ENCODE measurements at places on chromosomes 3 and 15.

- DNase-seq: no peak
Measured at GRCh38 chr3:190826018-190826417, 36.5 kb downstream of the GMNC start.

DNA sequence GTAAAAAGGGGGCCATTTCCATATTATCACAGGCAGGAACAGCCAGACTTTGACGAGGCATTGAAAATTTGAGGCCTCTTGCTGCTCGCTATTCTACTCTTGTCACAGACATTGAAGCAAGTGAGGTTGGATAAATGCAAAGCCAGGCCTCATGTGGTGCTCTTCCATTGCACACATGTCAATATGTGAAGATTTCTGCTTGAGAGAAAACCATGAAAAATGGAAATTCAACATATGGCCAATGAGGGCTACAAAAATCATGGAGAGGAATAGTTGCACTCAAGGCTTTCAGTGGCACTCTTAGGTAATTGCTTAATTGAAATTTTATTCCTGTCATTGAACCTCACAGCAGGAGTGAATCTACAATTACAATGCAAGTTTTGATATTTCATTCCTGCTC is 185.6 kb upstream of the MBNL1 start:
- no peak for DNase-seq

DNA sequence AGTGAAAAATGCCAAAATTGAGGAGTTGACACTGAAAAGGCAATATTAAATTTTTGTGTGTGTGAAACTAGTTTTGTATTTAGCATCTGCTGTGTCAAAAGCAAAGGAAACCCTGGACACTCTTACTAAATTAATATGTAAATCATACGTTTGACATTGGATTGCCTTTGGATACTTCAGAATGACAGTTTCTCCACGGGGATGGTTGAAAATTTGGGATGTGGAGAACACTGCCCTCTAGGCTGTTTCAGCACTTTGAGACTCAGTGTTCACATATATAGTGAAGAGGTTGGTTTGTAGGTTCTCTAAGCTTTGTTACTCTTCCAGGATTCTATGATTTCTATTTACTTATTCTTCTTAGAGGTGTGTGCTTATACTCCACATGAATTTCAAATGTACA is 3.0 kb downstream of the ROBO2 start:
- DNase-seq: no peak

- DNase-seq: no peak
Measured at GRCh38 chr15:52980446-52980845, 190.3 kb upstream of the ONECUT1 start.

- no peak for DNase-seq
Measured at GRCh38 chr15:33968224-33968623, at the start of gene CHRM5. TSS of gene CHRM5 (plus strand) at chr15:33968497. CDS start at chr15:34062718, 94,221 bp downstream.

- peak; percentile 88 for DNase-seq
Measured at GRCh38 chr15:34795267-34796081, at the start of gene ACTC1. TSS of gene ACTC1 (minus strand) at chr15:34795549. CDS start at chr15:34794808, 741 bp downstream.

DNA sequence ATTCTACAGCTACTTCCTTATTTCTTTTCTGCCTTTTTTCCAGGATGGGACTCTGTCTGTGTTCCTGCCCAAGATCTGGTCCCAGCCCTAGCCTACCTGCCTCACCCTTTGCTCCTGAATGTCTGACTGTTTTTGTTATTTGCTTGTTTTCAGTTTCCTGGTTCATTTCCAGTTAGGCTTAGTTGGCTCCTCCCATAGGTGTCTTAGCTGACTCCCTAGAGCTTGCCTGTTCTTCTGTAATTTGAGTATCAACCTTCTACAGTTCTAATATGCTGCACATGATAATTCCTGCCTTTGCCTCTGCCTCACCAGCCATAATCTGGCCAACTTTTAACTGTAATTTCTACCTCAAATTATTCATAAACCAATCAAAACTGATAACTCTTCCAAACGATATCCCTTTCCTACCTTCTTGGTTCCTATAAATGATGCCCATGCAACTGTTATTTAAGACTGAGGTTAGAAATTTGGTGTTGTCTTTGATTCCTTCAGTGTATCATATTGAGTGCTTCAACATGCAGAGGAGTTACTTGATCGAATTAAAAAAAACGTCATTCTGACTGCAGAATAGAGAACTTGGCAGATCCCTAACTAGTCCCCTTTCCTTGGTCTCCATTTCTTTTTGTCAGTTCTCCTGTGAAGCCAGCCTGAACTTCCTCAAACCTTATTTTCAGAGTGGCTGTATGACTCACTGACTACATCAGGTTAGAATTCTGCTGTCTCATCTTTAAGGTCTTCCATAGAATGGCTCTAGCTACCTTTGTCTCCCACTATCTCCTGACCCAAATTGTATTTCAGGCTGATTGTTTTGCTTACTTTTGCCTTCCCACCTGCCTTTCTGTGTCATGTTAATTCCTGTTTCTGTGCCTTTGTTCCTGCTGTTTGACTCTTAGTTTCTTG is 8.4 kb downstream of the GOLM2 start:
- no peak for DNase-seq

DNA sequence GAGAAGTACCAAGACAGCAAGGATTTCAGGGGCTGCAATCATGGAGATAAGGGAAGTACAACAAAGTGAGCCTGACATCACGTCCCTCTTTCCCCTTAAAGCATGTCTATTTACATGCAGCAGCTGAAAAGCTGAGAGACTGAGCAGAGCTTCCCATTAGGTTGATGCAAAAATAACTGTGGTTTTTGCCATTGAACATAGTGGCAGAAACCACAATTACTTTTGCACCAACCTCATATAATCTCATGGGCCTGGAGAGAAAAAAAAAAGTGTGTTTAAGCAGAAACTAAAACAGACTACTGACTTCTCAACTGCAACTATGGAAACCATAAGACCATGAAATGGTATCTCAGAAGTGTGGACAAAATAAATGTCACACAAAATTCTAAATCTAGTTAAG is 48.3 kb downstream of the CCDC12 start:
- no peak for DNase-seq

- no peak for DNase-seq
Measured at GRCh38 chr3:40653001-40653400, 128.2 kb downstream of the ZNF621 start.

GRCh38 chr3:66542153-66542552 is 41.3 kb upstream of the LRIG1 start:
- DNase-seq: no peak

GRCh38 chr15:35168464-35168863 is 83.4 kb upstream of the NANOGP8 start:
- no peak for DNase-seq
